ENCODE measurements at places on chromosomes 12 and 14.

- DNase-seq, result no peak
Measured at GRCh38 chr14:75449036-75449435, 21.2 kb downstream of the JDP2 start.

DNA sequence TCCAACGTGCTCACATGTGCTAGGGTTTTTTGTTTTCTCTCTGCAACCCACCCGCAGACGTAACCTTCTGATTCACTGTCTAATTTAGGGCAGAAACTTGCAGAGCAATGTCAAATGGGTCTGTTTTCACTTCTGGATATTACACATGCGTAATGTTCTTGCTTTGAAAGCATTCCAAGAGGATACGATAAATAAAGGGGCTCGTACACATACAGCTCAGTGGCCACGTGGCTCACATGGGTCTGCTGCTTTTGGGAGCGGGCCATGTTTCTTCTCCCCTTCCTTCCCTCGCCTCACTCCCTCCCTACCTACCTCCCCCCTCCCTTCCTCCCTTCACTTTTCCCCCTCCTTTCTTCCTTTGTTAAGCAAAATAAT lies 23.4 kb downstream of the CACNA1C start:
- DNase-seq, result peak; percentile 92

DNA sequence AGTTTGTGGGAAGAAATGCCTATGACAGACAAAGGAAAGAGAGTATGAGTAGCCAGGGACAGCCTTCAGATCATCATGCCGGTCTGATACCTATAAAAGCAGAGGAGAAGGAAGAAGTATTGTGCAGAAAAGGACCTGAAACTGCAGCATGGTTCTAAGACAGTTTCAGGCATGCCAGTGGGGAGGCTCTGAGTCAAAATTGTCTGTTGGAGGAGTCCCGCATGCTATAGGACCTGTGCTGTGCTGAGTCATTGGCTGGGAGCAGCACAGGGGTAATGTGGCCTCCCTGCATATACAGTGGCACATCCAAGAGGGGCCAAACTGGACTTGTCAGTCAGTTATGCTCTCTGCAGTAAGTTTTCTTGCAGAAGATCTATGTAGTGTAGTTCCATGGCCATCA lies 40.7 kb downstream of the NEUROD4 start:
- no peak for DNase-seq

DNA sequence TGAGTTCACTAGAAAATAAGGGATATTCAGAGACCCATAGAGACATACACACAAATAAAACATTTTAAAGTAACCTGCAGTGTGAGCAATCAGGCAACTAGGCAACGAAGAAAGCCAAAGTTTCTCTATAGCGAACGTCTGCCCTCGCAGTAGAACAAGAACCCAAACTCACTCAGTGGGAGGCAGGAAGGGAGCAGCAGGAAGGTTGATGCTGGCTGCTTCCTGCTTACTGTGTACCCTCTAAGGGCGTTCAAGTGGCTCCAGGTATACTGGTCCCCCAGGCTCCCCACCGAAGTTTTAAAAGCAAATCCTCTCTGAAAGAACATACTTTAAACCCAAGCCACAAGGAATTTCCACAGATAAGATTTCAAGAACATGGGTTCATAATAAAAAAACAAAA lies 249.3 kb downstream of the FOXN3 start:
- DNase-seq, result no peak

DNA sequence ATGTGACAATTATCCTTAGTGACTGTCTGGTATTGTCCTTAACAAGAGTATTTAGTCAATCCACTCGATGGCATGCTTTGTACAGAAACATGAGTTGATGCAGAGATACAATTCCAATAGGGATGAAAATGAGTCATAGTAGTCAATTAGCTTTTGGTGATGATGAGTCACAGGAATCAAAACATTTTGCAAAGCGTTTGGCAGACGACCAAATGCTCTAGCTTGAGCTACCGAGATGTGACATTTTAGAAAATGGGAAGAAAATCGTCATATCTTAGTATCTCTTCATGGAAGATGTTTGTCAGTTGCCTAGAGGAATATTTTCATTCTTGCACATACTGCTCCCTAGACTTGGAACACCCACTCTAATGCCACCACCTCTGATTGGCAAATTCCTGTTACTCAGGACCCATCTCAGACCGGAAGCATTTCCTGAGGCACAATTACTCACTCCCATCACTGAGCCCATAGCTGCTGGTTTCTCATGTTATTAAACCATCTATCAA lies 95.0 kb downstream of the LMNTD1 start:
- peak; percentile 39 for DNase-seq

- DNase-seq, result no peak
Measured at GRCh38 chr12:110200124-110200417, 75.9 kb downstream of the IFT81 start.

- DNase-seq, result no peak
Measured at GRCh38 chr12:34605955-34606748, 583.9 kb downstream of the ALG10 start.

DNA sequence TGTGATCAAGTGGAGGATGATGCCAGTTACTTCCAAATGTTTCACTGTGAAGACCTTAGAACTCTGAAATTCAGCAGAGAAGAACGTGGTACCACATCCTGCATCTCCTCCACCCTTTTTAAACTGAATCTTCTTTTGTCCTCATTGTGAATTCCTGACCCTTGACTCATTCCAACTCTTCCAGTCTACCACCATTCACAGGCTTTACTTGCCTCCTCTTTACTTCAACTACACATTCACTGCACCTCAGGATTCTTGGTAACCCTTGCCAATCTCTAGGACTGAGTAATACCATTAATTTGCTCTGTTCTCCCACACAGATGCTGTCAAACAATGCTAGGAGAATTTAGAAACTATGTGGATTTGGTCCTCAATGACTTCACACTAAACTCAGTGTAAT lies 37.3 kb downstream of the PPP1R12A start:
- DNase-seq, result no peak

- DNase-seq, result no peak
Measured at GRCh38 chr14:32846821-32847365, 91.8 kb upstream of the NPAS3 start.

DNA sequence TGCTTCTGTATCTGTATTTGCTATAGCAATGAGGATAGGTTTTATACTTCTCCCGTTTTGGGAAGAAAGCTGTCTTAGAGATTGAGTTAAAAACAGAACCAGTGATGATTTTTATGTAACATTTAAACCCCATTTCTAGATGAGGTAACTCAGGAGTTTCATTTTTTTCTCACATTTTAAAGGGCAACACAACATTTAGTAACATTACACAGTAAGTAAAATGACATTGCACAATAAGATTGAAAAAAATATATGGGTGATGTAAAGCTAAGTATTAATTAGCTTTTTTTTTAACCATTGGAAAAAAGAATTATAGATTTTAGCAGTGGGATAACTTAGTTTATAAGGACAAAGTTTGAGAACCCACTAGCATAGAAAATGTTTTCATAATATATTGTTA lies 25.2 kb upstream of the SCFD1 start:
- DNase-seq, result no peak

GRCh38 chr14:77917491-77918201 lies 117.7 kb downstream of the ADCK1 start:
- DNase-seq, result no peak
